IPS DF 19.7 (cell line): ENCODE measurements at places on chromosomes 2 and 18.

GRCh38 chr18:59554796-59555335 is 142.4 kb downstream of the CCBE1 start:
- no peak for DNase-seq

DNA sequence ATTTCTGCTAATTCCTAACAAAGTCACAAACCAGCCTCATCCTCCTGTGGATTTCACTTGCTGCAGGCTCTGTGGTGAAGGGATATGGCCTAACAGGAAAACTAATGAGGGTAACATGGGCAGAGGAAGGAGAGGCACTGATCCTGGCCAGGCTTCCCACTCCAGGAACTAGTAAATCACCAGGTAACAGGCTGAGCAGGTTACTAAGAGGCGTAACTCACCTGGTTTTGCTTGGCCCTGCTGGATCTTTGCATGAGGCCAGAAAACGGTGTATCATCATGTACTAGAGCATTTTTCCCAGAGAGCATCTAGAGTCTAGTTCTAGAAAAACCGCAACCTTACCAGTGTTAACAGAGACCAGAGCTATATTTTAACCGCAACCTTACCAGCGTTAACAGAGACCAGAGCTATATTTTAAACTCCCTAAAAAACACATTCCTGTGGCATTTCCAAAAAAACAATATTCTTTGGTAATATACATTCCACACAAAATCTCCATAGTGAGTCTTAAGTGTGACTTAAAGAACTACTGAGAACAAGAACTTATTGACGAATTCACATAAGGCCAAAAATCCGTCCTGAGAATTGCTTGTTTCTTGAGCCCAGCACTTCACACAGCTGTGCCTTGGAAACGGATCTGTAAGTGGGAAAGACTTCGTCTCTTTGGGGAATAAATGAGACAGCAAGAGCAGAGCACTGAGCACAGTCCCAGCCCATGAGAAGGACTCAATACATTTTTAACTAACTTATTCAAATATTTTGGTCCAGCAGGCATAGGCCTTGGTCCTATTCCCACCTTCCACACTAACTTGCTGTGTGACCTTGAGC is 43.4 kb downstream of the DPP4 start:
- DNase-seq: no peak

DNA sequence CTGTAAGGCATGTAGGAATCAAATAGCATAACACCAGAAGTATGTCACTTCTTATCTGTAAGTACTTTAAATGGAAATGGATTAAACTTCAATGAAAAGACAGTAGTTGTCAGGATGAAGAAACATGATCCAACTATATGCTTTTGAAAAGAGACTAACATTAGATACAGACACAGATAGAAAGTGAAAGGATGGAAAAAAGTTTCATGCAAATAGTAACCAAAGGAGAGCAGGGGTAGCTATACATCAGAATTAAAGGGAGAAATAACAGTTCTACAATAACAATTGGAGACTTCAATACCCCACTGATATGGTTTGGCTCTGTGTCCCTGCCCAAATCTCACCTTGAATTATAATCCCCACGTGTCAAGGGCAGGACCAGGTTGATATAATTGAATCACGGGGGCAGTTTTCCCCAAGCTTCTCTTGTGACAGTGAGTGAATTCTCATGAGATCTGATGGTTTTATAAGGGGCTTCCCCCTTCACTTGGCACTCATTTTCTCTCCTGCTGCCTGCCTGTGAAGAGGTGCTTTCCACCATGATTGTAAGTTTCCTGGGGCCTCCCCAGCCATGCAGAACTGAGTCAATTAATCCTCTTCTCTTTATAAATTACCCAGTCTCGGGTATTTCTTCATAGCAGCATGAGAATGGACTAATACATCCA is 205.4 kb upstream of the CDH2 start:
- DNase-seq: no peak

- DNase-seq: no peak
Observed at GRCh38 chr18:40453903-40454302, 1501.1 kb upstream of the PIK3C3 start.

DNA sequence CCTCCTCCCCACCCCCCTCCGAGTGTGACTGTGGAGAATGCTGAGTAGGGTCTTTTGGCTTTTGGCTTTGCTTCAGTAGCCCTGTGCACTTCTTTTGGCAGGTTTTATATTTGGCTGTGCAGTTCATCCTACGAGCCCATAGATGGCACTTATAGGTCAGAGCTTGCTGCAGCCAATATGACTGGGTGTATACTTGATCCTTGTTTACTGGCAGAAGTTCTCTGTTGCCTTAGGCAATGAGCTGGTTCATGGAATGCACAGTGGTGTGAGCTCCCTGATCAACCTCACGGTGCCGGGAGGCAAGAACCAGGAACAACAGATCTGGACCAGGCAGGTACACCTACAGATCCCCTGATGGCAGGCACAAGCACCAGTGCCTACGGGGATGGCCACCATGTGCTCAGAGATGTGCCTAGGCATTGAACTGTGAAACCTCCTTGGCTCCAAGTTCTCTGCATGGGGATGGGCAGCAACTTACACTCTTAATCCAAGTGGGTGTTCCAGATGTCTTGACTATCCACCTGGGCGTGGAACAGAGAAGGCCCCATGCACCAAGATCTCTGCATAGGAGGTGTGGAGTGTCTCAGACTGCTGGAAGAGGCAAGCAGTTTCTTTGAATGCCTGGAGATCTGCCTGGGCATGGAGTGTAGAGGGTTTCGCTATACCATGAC is 190.4 kb downstream of the KIAA1328 start:
- DNase-seq: peak; percentile 42

- DNase-seq: no peak
Observed at GRCh38 chr2:144078106-144078505, 441.8 kb downstream of the ZEB2 start.

DNA sequence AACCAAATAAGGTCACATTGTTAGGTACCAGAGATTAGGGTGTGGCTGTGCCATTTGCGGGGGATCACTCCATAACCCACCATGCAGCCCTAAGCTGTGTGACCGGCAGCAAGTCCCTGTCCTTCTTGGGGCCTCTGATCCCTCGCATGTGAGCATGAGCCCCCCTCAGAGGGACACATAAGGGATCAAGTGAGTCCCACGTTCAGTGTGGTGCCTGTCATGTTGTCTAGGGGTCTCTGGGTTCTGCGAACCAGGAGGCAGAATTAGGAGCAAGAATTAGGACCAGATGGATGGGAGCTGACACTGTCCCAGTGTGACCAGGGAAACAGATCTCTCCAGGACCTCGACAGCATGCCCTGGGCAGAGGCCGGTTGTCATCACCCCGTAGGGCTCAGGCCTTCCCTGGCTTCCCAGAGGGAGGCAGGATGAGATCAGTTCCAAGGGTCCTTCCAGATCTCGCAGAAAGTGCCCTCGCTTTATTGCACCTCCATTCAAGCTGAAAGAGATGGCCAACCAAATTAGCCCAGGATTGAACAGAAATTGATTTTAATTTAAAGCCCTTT is 113.2 kb upstream of the OTOS start:
- DNase-seq: no peak

- no peak for DNase-seq
Observed at GRCh38 chr2:127052057-127052770, 54.7 kb downstream of the BIN1 start.

- DNase-seq: no peak
Observed at GRCh38 chr2:148887350-148888002, 12.4 kb downstream of the KIF5C start.

DNA sequence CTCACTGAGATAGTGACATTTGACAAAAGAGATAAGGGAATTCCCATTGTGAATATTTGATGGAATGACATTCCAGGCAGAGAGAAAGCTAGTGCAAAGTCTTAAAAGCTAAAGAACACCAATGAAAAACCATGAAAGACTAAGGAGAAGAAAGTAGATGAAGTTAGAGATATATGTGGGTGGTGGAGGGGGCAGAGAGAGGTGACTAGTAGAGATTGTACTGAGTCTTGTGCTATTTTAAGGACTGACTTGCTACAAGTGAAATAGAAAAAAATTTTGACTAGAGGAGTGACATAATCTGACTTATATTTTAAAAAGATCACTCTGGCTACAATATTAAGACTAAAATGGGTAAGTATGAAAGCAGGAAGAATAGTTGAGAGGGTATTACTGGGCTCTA is 35.3 kb upstream of the GULP1 start:
- DNase-seq: no peak
